ENCODE measurements at places on chromosomes 7 and 10.

- no peak for DNase-seq
- peak overlapping the region; percentile 82 for H3K4me3 ChIP-seq
- H3K27ac ChIP-seq, result peak overlapping the region; percentile 56
- peaks cover 17% of the 10 kb centered on the region for H3K4me1 ChIP-seq
- H3K36me3 ChIP-seq, result no peaks in the 10 kb centered on the region
Measured at GRCh38 chr7:130669085-130669700, 645 bp upstream of the COPG2 start.

- DNase-seq, result no peak
- H3K4me1 ChIP-seq, result peaks cover 45% of the 10 kb centered on the region
- peaks cover 32% of the 10 kb centered on the region for H3K36me3 ChIP-seq
Measured at GRCh38 chr7:77699056-77699455, 2.8 kb downstream of the RSBN1L start.

- H3K27ac ChIP-seq, result no peak overlapping the region
- H3K27me3 ChIP-seq, result peaks cover 5% of the 10 kb centered on the region
- no peak for DNase-seq
- no peak overlapping the region for H3K4me3 ChIP-seq
Measured at GRCh38 chr10:85599081-85599480, 767.5 kb downstream of the GRID1 start.

GRCh38 chr10:72310241-72310633 lies 36.5 kb downstream of the DDIT4 start:
- H3K4me3 ChIP-seq, result no peak overlapping the region
- peak overlapping the region; percentile 81 for H3K27ac ChIP-seq
- no peaks in the 10 kb centered on the region for H3K27me3 ChIP-seq
- peaks cover 60% of the 10 kb centered on the region for H3K4me1 ChIP-seq
- DNase-seq, result no peak

GRCh38 chr7:37009125-37009675 lies 284.9 kb upstream of the AOAH start:
- no peak for DNase-seq
- H3K36me3 ChIP-seq, result peaks cover 26% of the 10 kb centered on the region
- no peak overlapping the region for H3K4me3 ChIP-seq
- no peak overlapping the region for H3K27ac ChIP-seq

- H3K4me1 ChIP-seq, result peaks cover 15% of the 10 kb centered on the region
- H3K27ac ChIP-seq, result peak overlapping the region; percentile 61
- H3K36me3 ChIP-seq, result peaks cover 7% of the 10 kb centered on the region
Measured at GRCh38 chr10:98404571-98405359, 10.2 kb downstream of the PYROXD2 start.

- no peaks in the 10 kb centered on the region for H3K36me3 ChIP-seq
- no peak overlapping the region for H3K4me3 ChIP-seq
- DNase-seq, result no peak
- H3K27ac ChIP-seq, result no peak overlapping the region
Measured at GRCh38 chr10:77648472-77648871, 10.9 kb upstream of the KCNMA1 start.

All from activated naive CD8-positive, alpha-beta T cell treated with anti-CD3 and anti-CD28 coated beads for 36 hours (primary cell).